ENCODE measurements at places on chromosomes 6 and 20.

GRCh38 chr6:140204154-140204553 is 829.7 kb upstream of the CITED2 start:
- no peak for DNase-seq

DNA sequence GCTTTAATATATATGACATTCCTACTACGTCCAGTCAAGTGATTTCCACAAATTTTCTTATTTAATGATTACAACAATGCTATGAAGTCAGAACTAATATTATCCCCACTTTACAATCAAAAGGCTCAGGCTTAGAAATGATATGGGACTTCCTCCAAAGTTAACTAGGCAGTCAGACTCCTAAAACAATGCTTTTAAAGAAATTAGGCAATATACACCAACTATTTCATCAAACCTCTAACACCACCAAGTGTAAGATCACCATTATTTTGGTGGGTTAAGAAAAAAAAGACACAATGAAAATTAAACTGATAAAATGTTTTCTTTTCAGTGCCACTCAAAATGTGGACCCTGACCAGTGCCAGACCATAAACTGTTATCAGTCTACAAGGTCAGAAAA is 256.1 kb upstream of the RUNX2 start:
- no peak for DNase-seq

DNA sequence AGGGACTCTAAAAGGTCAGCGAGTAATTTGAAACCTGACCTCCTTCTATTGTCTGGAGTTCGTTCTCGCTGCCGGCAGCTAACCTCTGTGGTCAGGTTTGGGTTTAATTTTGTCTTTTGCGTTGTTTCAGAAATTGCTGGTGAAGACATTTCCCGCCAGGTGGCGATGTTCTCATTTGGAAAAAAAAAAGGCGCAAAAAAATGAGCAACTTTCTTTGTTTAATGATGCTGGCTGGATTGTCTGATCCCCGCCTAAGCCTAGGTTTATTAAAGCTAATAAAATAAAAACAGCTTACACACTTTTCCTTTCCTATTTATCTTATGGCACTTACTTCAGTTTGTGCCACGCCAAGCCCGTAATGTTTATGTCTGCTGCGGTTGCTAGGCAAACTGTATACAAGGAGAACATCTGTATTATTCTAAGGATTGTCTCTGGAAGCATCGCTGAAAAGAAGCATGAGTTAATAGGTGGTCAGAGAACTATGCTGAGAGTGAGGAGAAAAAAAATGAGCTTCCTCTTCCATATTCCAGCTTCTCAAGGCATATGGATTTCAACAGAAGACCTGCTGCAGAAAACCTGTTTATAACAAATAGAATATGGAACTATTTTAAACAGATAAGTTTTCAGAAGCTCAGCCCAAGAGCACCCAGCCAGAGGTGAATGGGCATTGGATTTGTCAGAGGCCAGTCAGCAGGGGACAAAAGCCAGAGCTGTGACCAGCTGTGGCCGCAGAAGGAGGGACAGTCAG is 205.7 kb downstream of the DOK5 start:
- DNase-seq, result no peak

DNA sequence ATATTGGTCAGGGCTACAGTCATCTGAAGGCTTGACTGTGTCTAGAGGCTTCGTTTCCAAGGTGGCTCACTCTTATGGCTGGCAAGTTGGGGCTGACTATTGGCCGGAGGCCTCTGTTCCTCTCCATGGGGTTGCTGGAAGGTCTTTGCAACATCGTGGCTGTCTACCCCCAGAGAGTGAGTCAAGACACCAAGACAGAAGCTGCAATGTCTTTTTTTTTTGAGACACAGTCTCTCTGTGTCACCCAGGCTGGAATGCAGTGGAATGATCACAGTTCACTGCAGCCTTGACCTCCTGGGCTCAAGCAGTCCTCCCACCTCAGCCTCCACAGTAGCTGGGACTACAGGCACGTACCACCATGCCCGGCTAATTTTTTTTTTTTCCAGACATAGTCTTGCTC is 29.4 kb upstream of the KIF3B start:
- no peak for DNase-seq

DNA sequence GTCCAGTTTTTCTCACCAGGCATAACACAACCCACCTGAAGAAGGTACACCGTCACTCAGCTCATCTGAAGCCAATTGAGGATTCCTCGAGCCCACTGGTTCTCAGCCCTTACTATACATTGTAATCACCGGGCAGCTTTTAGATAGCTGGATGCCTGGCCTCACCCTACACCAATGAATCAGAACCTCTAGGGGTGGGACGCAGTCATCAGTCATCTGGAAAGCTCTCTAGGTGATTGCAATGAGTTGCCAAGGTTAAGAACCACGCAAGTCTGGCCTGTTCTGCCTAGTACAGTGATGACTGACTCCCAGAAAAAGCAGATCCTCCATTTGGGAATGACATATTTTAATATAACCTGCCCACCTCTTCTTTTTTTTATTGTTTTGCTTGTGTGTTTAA is 41.1 kb downstream of the MC3R start:
- DNase-seq, result no peak

DNA sequence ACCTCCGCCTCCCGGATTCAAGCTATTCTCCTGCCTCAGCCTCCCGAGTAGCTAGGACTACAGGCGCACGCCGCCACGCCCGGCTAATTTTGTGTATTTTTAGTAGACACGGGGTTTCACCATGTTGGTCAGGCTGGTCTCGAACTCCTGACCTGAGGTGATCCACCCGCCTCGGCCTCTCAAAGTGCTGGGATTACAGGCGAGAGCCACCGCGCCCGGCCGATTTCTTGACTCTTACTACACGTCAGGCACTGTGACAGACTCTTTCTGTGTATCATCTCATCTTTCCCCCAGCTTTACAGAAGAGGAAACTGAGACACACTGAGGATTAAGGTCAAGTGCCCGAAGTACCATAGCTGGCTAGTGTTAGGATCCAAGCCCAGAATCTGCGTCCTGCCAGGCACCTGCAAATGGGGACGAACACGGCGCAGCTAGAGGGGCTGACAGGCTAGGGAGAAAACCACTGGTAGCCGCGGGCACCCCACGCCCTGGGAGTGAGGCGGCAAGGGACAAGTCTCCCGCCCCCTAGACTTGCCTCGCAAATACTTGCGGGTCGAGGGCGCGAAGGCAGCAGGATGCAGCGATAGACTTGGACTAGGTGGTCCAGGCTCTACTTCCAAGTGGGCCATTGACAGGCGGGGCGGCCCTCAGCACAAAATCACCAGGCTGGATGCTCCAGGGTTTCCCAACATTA is 1.1 kb upstream of the TAF8 start:
- DNase-seq, result no peak

GRCh38 chr6:57116776-57117175 is 26.8 kb downstream of the ZNF451 start:
- DNase-seq, result no peak

- DNase-seq, result no peak
Measured at GRCh38 chr6:24313251-24314141, 44.4 kb downstream of the DCDC2 start.

DNA sequence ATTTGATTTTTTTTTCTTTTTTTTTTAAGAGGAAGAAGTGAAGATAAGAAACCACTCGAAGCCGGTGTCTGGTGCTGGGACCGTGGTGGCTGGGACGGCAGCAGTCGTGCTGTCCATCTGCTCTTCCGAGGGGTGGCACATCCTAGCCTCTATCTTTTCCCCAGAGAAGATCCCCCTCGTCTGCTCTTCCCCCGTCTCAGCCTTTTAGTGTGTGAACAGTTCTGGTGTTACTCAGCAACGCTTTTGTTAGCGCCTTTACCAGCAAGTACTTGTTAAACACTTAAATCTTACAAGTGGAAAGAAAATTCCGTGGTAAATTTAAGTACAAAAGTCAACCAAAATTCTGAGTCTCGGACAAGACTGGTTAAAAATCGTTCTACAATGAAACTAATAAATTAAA is 90.1 kb downstream of the RSPH3 start:
- DNase-seq, result no peak

Data from activated T-cell treated with anti-CD3 and anti-CD28 coated beads, Interleukin-2, amount 50 U/mL, for 4 hours (primary cell).